ENCODE measurements at places on chromosomes 3 and 15.

DNA sequence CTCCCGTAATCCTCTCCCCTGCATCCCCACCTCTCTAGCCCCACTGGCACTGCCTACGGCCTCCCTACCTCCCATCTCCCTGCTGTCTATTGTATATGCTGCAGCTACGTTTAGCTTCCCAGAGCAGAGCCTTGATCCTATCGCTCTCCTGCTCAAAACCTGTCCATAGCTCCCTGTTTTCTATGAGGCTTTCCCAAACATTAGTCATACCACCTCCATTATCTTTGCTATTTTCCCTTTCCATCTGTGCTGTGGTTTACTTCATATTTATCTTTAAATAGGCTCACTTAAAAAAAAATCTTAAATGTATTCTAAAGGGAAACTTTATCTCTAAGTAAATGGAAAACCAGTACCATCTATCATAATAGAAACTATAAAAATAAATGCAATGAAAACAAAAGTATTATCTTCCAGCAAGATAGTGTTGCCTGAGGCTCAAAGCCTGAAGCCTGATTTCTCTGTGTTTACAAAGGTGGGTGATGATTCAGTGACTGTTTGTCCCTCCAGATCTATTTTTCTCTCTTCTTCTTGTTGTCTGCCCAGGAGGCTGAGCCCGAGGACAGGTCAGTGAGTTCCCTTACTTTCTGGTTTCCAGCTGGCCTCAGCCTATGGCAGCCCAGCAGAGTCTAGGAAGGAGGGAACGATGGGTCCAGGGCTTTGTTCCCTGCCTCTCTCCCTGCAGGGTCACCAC lies 397.1 kb upstream of the CFAP20DC start:
- no peaks in the 10 kb centered on the region for H3K27me3 ChIP-seq
- no peak for DNase-seq
- no peak overlapping the region for H3K27ac ChIP-seq
- no peaks in the 10 kb centered on the region for H3K36me3 ChIP-seq

- DNase-seq = no peak
- H3K36me3 ChIP-seq = peaks cover 20% of the 10 kb centered on the region
- no peaks in the 10 kb centered on the region for H3K27me3 ChIP-seq
- H3K4me1 ChIP-seq = peaks cover 4% of the 10 kb centered on the region
- no peak overlapping the region for H3K27ac ChIP-seq
These were observed 160.1 kb downstream of the PDE8A start for GRCh38 chr15:85141726-85142125.

DNA sequence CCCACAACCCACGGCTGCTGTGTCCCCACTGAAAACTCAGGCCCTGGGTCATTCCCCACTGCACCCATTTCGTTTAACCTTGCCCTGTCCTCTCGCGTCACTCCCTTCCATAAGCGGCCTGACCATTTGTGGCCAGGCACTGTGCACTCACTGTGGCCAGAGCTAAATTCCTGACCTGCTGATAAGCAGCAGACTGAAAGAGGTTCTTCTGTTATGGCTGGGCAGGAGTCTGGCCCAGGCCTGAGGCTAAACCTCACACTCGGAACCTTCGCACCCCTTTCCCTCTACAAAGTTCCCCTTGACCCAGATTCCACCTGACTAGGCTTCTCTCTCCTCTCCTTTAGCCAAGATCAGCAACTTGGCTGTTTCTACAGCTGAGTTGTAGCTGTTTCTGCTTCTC lies 62.3 kb downstream of the ADAMTS17 start:
- no peaks in the 10 kb centered on the region for H3K27me3 ChIP-seq
- no peak for DNase-seq
- H3K4me3 ChIP-seq = no peak overlapping the region

- no peaks in the 10 kb centered on the region for H3K4me1 ChIP-seq
- DNase-seq = no peak
- no peaks in the 10 kb centered on the region for H3K27me3 ChIP-seq
- no peak overlapping the region for H3K27ac ChIP-seq
These were observed 14.4 kb upstream of the PLSCR1 start for GRCh38 chr3:146558781-146559180.
